A172 (cell line): ENCODE measurements at places on chromosomes 7 and 10. TPM values are rescaled to one million over a fixed set of nuclear protein-coding genes. Genes with fewer than 3 reads are reported as not detected.

GRCh38 chr7:24827027-24827426 lies 69.8 kb upstream of the GSDME start:
- DNase-seq: no peak

DNA sequence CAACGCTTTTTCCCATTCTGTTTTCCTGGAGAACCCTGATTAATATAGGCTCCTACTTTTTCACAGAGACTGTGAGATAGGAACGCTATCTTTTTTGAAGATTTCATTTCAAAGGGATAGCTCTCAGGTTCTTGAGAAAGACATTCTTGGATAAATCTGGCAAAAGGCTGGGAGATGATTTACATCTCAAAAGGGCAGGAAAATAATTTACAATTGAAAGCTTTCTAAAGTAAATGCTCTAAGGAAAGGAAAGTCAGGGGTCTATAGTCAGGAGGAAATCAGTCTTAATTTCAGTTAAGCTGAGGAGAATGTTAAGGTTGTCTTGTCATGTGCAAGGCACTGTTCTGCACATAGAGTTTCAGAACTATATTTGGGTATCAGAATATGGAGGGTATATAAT lies 278.8 kb downstream of the KIF20B start:
- no peak for DNase-seq

- DNase-seq: peak; percentile 61
Measured at GRCh38 chr10:84291384-84291783, 37.0 kb upstream of the CCSER2 start.

GRCh38 chr7:36300696-36301350 lies 88.8 kb upstream of the ANLN start:
- DNase-seq: no peak

DNA sequence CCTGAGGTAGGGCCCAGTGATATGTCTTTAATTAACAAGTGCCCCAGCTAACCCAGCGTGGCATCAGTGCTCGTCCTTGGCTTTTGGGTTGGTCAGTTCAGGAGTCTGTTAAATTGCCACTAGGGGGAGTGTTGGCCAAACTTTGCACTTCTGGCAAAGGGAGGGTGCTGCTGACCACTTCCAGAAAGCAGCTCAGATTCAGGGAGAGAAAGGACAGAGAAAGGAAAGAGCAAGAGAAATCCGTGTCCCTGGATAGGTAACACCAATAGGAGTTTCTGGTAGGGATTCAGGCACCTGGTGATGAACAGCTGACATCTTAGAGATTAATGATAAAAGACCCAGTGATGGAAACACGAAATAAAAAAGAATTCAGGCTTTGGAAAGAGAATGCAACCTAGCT lies 243.1 kb upstream of the AOAH start:
- peak; percentile 87 for DNase-seq

GRCh38 chr10:80900661-80901060 lies 363.0 kb downstream of the SH2D4B start:
- DNase-seq: no peak

DNA sequence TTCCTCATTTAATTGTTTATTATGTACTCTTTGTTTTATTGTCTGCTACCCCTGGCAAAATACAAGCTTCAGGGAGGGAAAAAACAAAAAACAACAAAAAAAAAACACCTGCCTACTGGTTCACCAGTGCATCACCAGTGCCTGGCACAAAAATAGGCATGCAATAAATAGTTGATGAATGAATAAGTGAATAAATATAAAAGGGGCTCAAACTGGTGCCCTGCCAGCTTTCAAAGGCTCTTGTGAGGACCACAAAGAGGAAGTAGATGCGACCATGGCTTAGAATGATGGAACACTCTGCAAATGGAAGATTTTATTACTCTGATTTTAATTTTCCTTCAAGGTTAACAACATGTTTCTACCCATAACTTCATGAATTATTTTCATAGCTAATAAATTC lies 213.0 kb upstream of the INHBA start:
- DNase-seq: peak; percentile 32

DNA sequence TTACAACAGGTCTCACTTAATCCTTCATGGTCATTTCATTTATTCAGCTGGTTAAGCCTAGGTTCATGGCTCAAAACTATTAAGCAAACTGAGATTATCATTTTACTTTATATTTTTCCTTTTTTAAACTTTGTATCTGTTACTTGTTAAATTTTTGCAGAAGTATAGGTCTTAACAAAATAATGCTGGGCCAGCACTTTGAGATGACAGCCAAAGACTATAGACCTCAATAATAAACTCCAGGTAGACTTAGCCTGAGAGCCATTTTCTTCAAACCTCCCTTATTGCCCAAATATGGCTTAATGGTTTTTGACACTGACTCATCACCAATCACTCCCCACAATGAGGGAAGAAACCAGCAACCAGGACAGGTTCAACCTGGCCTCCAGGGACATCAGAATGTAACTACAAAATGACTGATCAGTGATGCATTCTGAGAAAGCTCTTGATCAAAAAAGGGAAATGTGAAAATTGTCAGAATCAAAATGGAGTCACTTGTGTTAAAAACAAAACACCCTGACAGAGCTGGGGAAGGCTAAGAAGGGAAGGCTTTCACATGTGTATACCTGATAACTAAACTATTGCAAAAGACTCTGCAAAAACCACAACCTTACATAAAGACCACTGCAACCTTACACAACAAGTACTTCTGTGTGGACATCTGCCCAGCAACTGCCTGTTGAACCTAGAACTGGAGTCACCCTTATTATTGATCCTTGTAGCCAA lies 2.1 kb upstream of the CCDC126 start:
- DNase-seq: peak; percentile 19

- no peak for DNase-seq
Measured at GRCh38 chr10:126712681-126713080, 42.2 kb upstream of the C10orf90 start.

GRCh38 chr7:2666588-2667250 lies 21.3 kb upstream of the AMZ1 start:
- no peak for DNase-seq

GRCh38 chr10:101940916-101941315 lies 97.3 kb upstream of the KCNIP2 start:
- no peak for DNase-seq

GRCh38 chr10:44046605-44047004 lies 338.3 kb downstream of the CXCL12 start:
- DNase-seq: no peak

DNA sequence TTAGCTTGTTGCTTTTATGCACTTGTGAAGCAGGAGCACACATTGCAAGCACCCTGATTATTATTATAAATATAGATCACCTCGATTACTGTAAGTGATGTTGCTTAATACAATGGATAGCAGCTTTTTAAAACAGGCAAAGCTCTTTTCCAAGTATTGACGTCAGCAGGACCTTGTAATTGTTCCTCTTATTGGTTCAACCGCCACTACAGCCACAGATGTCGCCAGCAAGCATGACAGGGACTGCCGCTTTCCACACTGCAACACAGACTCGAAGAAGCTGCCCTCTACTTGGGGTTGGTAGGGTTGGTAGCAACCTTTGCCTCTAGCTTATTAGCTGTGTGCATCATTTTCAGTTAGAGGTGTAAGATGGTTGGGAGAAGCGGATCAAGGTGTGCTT lies 167.6 kb downstream of the ZNF365 start:
- DNase-seq: no peak

- no peak for DNase-seq
Measured at GRCh38 chr10:128898133-128898915, 568.7 kb upstream of the MGMT start.

DNA sequence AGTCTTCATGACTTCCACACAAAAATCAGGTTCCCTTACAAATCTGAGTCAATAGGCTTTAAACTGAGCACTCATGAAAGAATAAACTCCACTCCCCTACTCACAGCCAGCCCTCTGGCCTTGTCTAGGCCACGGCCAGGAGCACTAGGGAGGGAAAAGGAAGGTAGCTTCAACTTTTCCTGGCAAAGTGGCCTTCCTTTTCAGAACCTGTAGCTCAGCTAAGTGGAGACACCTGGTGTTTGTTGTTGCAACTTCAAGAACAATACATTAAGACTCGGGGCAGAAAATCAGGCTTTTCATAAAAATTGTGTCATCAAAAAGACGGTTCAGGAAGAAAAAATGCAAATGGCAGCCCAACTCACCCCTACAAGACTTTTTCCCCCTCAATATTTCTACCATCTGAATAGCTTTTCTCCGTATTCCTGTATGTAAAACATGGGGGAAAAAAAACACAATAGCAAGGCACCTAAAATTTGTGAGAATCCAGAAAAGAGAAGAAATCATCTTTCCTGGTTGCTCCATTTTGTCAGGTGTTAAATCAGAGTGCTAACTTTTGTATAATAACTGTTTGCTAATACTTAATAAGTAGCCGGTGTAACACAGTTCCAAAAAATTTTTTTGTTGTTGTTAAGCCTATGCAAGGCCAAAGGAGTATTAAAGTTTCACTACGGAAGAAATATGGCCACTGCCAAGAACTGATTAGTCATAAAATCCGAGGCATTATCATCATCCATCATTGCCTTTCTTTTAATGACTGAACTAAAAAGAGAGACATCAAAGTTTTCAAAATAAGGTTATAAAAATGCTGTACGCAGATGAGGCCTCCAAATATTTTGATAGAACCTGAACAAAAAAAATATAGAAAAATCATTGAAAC lies 66.2 kb upstream of the ARID5B start:
- peak; percentile 79 for DNase-seq

DNA sequence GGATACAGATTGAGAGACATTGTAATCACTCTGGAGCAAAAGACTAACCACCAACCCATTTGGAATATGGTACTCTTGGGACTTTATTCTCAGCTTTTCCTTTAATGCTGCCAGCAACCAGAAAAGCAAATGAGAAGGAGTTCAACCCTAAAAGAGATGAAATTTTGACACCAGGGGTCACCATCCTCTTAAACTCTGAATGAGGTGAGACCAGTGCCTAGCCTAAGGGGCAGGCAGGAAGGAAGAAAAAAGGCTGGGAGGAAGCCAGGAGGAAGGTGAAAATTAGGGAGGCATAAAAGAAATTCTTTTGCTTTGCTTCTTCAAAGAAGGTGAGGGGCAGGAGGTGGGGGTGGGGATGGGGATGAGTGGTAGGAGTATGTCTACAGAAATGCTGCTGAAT lies 135.8 kb downstream of the JAZF1 start:
- no peak for DNase-seq

- DNase-seq: no peak
Measured at GRCh38 chr7:90424720-90425119, 21.5 kb downstream of the CLDN12 start.

DNA sequence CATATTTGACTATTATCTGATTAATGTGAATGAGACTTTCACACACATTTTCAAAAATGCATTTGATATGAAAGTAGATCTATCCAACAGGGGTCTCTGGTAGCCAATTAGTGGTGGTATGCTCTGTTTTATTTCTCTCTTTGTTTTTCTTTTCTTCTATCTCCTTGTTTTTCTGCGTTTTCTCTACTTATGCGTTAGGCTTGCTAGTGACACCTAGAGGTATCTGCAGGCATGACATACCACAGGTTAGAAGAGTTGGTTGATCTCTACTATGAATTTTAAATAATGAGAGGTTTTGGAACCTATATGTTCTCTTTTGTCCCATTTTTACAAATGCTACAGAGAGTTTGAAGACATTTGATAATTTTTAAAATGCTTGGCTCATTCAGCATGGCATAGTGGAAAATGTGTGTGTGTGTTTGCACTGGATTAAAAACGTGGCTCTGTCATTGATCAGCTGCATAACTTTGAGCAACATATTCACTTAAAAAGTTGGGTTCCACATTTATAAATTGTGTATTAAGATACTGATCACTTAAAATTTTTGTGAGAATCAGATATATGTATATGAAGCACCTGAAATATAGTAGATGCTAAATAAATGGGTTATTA lies 28.1 kb upstream of the PLXDC2 start:
- peak; percentile 43 for DNase-seq

DNA sequence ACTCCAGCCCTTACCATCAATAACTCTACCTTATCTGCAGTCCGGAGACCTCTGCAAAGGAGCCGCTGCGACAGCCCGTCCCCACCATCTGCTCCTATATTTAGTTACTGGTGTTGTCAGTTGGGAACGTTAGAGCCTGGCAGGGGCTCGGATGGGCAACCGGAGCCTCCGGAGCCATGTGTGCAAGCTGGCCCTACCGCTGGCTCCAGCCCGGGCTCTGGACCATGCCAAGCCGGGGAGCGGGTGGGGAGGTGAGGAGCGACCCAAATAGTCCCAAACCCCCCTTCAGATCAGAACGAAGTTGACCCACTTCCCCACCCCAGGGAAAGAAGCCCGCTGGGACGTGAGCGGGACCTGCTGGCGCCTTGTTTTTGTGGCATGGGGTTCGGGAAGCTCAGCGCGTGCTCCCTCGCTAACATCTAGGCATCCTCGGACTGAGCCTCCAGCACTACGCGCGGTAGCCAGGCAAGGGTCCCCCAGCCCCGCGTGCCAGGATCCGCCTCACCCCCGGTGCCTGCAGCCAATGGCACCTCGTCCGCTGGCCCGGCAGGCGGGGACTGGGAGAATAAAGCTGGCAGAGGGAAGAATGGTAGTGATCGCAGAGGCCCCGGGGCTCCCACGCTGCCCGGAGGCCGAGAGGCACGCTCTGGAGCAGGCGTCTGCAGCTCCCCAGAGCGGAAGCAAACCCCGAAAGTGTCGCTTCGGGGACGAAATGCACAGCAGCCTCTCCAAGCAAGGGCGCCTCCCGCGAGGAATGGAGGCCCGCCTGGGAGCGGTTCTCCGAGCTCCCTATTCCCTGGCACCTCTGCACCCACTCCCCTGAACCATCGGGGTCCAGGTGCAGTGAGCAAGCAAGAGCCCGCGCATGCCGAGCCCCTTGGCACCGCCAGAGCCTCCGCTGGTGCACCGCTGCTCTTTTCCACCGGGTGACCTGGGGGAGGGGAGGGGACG lies 679 bp downstream of the LRRC20 start:
- DNase-seq: no peak

GRCh38 chr10:47042780-47043750 lies 131.8 kb downstream of the PTPN20 start:
- no peak for DNase-seq

GRCh38 chr7:76352193-76352592 lies 6.6 kb downstream of the YWHAG start:
- DNase-seq: peak; percentile 41

DNA sequence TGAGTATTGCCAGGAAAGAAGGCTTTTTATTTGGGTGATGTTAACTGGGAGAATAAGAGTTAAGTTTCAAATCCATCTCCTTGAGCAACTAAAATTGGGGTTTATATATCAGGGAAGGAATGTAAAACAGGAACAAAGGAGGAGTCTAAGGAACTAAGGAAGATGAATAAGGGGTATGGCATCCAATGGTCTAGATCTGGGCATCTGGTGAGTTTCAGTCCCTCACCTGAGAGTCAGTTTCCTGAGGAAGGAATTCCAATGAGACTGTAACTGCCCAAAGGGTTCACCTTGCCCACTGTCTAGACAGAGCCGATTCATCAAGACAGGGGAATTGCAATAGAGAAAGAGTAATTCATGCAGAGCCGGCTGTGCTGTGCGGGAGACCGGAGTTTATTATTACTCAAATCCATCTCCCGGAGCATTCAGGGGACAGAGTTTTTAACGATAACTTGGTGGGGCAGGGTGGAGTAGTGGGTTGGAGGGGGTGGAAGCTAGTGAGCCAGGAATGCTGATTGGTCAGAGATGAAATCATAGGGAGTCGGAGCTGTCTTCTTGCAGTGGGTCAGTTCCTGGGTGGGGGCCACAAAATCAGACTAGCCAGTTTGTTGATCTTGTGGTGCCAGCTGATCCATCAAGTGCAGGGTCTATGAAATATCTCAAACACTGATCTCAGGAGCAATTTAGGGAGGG lies 188.3 kb upstream of the STK17A start:
- peak; percentile 90 for DNase-seq

- no peak for DNase-seq
Measured at GRCh38 chr10:114967071-114967470, 29.1 kb downstream of the TRUB1 start.

The ZDHHC6 gene
- 33.4 and 50.2 TPM in 2 replicates for total RNA-seq

The UTF1 gene
- total RNA-seq: not detected in 2 replicates

The CRYGN gene
- total RNA-seq: 1.2 TPM in 1 of 2 replicates, not detected in the other

The COL1A2 gene
- 104 and 144 TPM in 2 replicates for total RNA-seq

The LIPA gene
- 92.1 and 113 TPM in 2 replicates for total RNA-seq
